ENCODE measurements at places on chromosomes 5 and 9. TPM values are rescaled to one million over a fixed set of nuclear protein-coding genes. Genes with fewer than 3 reads are reported as not detected.

The TLR4 gene
- total RNA-seq, result not detected

DNA sequence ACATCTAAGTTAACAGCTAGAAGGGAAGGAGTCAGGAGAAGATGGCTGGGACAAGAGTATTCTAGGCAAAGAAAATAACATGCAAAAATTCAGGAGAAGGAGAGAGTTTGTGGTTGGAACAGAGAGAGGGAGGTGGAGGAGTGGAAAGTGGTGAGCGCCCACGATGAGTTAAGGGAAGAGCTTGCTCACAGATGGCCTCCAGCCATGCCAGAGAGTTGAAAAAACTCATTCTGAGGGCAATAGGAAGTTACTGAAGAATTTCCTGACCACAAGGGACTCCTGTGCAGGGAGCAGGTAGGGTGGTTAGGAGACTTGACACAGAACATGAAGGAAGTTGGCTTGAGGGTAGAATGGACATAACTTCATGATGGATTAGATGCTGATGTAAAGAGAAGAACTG lies 159.7 kb downstream of the DOCK2 start:
- no peak for DNase-seq

DNA sequence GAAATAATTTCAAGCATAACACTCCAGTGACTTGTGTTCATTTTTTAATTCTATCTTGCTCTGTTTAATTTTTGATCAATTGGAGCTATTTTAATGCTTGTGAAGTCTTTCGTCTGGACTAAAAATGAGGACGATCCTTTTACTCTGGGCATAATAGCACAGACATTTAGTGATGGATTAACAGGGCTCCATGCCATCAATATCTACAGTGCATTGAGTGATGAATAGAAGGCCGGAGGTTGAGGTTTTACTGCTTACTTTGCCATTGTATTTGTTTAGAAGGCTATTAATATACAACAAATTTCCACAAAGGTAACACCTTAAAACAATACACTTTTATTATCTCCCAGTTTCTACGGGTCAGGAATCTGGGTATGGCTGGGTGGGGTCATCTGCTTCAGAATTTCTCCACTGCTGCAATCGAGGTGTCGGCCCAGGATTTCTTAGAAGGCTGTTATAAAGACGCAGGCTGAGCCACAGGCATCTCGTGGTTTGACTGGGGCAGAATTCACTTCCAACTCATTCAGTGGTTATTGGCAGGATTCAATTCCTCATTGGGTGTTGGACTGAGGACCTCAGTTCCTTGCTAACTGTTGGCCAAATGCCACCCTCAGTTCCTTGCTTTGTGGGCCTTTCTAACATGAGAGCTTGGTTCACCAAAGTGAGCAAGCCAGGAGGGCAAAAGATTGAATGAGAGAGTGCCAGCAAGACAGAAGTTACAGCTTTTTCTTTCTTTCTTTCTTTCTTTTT lies 265.4 kb upstream of the VLDLR start:
- DNase-seq, result no peak

DNA sequence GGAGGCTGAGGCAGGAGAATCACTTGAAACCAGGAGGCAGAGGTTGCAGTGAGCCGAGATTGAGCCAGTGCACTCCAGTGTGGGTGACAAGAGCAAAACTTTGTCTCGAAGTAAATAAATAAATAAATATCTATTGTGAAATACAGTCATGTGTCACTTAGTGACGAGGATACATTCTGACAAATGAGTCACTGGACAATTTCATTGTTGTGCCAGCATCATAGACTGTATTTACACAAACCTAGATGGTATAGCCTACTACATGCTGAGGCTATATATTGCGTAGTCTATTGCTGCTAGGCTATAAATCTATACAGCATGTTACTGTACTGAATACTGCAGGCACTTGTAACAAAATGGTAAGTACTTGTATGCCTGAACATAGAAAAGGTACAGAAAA lies 61.1 kb upstream of the CCL21 start:
- DNase-seq, result no peak

GRCh38 chr9:93083592-93084470 lies 12.2 kb upstream of the CARD19 start:
- peak; percentile 43 for DNase-seq

Data from activated naive CD8-positive, alpha-beta T cell treated with anti-CD3 and anti-CD28 coated beads for 36 hours (primary cell).